Muscle of back (tissue), 13 donors: ENCODE measurements at places on chromosomes 2 and 18. TPM values are rescaled to one million over a fixed set of nuclear protein-coding genes. Genes with fewer than 3 reads are reported as not detected.

DNA sequence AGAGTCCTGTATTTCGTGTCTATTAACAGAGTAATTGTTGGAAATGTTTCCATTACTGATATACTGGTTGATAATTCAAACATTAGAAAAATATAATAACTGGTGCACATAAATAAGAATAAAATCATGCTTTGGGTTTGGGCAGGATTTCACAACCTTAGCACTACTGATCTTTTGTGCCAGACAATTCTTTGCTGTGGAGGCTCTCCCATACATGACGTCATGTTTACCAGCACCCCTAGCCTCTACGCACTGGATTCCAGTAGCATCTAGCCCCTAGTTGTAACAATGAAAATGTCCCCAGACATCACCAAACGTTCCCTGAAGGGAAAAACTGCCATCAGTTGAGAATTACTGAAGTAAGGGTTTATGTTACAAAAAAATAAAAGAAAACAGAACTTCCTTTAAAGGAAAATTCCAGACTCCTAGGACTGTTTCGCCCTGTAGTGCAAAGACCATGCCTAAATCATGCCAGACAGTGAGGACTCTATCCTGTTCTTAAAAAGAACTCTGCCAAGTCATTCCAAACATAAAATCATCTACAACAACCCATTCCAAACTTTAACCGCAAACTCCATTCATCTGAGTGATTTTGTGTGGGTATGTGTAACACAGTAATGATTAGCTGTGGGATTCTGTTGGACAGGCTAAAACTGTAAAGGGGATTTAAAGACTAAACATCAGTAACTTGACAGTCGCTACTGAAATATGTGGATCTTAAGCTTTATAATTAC, 313.4 kb upstream of the CCDC68 start:
- no peak for DNase-seq

UPP2 gene
- polyA plus RNA-seq = not detected

DNA sequence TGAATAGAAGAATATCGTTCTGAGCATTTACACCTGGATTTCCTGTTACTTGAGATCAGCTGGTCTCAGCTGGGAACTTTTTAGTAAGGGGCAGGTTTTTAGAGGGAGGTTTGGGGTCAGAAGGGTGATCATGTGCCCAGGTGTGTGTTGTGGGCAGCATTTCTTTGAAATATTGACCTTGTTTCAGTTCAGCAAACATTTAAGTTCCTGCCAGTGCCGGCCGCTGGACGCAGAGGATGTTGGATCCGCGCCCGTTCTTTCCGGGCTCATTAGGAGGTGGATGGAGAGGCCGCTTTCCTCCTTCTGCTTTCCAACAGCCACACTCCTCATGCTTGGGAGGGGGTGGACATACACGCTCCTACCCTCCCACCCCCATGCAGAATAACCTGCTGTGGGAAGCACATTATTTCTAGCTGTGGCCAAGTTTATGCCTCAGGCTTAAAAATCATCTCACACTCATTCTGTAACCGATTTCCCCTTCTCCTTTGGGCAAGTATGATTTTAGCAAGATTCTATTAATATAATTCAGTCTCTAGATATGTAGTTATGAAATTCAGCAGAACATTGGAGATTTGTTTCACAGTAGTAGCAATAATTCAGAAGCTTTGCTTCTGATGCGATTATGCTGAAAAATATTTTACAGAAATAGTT, 131.4 kb downstream of the ZNF236 start:
- no peak for DNase-seq

DNA sequence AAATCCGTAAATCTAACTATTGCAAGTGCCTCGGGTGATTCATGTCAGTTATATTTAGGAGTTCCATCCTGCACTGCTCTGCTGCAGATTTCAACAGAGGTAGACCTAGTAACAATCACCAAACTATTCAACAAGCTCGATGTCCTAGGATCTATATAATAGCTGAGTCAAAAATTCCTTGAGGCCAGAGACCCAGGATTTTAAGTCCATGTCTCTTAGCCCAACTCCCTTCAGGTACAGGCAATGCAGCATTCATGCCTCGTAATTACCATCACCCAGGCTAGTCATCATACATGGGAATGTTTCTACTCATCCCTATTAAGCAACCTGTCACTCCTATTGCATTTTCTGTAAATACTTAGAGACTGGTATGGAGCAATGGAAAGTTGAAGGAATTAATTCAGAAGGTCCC, 729 bp downstream of the TM4SF20 start:
- DNase-seq = no peak

- no peak for DNase-seq
These were observed 297.9 kb upstream of the MMADHC start for GRCh38 chr2:149885468-149885867.

DNA sequence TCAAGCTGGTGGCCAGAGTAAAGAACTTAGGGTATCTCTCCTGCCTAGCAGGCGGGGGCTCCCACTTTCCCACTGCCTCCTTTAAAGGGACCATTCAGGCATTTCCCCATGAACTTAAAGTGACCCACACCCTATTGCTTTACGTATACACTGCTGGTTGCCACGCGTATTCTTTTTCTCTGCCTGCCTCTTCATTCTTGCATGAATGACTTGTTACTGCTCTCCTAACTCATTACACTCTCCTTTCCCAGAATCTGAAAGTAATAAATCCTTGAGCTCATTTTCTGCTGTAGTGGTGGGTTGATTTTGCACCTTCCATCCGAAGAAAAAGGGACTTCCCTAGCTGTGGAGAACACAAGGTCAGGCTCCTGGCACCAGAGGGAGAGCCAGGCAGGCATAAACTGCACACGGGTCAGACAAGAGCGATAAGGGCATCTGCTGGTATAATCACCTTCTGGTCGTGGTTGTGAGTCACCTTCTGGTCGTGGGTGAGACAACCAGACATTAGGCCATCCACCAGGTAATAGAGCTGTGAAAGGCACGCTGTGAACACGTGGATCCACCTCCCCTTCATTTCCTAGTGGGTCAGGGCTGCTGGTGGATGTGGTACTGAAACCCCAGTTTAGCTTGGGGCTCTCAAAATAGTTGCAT, 950.3 kb downstream of the SOCS6 start:
- DNase-seq = no peak

- DNase-seq = no peak
These were observed 42.2 kb downstream of the PAX8 start for GRCh38 chr2:113236367-113237159.

DUSP11 gene
- 18.4 TPM for polyA plus RNA-seq

- no peak for DNase-seq
These were observed 419.6 kb downstream of the DLGAP1 start for GRCh38 chr18:4035521-4035920.

GRCh38 chr18:61546590-61546989, 213.4 kb downstream of the CDH20 start:
- DNase-seq = peak; percentile 70

DNA sequence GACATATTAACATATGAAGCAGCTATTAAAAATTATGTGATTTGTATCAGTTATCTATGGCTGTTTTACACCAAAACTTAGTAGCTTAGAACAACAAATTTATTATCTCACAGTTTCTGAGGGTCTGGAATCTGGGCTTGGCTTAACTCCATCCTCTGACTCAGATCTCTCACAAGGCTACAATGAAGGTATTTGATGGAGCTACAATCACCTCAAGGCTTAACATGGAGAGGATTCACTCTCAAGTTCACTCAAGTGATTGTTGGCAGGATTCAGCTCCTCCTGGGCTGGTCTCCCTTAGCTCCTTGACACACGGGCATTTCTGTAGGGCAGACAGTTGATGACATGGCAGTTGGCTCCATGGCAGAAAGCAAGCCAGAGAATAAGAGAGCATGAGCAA, 133.0 kb upstream of the SLC14A2 start:
- DNase-seq = peak; percentile 16
